ENCODE measurements at places on chromosomes 13 and 19.

DNA sequence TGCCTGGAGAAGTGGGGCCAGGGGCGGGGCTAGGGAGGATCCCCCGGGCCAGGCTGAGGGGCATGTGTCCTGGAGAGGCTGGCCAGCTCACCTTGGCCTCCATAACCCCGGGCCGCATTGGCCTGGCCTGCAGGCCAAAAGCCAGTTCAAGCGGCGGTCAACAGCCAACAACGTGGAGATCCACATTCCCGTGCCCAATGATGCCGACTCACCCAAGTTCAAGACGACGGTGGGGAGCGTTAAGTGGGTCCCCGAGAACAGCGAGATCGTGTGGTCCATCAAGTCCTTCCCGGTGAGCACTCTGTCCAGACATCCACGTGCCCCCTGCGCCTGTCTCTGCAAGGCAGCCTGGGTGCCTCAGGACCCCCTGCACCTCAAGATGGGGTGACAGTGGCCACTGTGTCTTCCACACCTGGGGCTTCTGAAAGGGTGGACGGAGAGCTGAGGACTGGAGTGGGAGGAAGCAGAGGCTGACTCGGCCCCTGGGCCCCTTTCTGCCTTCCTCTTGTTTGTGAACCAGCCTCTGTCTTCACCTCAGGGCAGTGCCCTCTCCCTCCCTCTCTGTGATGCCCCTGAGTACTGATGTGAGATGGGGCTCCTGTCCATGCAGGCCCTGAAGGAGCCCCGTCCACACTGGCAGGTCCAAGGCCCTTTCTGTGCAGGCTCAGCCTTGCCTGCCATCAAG, 31.1 kb downstream of the AP1M1 start:
- H3K4me3 ChIP-seq, result no peak overlapping the region
- no peak overlapping the region for H3K27ac ChIP-seq
- DNase-seq, result no peak

- H3K4me3 ChIP-seq, result no peak overlapping the region
- no peak overlapping the region for H3K27ac ChIP-seq
- no peaks in the 10 kb centered on the region for H3K4me1 ChIP-seq
- no peak for DNase-seq
- H3K36me3 ChIP-seq, result no peaks in the 10 kb centered on the region
Measured at GRCh38 chr13:37685206-37685605, 86.6 kb upstream of the POSTN start.

GRCh38 chr13:44237881-44238421, 135.7 kb upstream of the SERP2 start:
- peaks cover 4% of the 10 kb centered on the region for H3K4me1 ChIP-seq
- H3K27ac ChIP-seq, result peak overlapping the region; percentile 62

DNA sequence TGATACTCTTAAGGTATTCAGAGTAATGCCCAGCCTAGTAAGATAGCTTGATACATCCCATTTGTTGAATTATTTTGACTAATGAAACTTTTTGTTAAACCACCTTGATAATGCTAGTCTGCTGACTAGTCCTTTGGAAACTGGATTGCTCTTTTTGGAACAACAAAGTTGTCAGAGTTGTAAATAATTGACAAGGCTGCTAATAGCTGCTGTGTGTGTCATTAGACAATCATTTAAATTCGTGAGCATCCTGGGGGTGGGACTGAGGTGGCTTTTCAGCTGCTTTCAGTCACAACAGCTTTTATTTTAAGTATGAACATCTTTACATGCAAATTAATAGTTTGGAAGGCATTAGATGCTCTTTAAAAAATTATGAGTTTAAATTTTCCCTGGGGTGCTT, 153.5 kb downstream of the HS6ST3 start:
- H3K4me3 ChIP-seq, result no peak overlapping the region
- H3K36me3 ChIP-seq, result no peaks in the 10 kb centered on the region
- no peak overlapping the region for H3K27ac ChIP-seq
- no peaks in the 10 kb centered on the region for H3K4me1 ChIP-seq
- no peaks in the 10 kb centered on the region for H3K27me3 ChIP-seq
- DNase-seq, result no peak

Data from prostate gland (tissue), 2 donors.